ENCODE measurements at places on chromosomes 7 and 10.

GRCh38 chr10:60566096-60566495, 176.4 kb upstream of the ANK3 start:
- no peak for DNase-seq

DNA sequence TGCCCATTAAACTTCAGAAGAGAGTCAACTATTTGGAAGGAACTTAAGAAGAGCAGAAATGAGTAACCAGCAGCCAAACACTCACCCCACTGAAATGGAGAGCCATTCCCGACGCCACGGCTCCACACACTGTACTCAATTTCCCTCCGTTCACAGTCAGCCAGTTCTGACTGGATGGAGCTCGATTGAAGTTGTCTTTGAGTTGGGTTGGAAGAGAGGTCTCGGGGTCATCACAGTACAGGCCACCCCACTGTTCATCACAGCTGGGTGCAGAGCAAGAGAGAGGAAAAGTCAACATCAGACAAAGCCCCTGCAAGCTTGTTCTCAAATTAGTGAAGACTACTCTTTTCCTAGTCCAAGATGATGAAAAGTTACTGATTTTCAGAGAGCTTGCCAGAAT, 75.9 kb upstream of the SLC26A5 start:
- DNase-seq, result no peak

DNA sequence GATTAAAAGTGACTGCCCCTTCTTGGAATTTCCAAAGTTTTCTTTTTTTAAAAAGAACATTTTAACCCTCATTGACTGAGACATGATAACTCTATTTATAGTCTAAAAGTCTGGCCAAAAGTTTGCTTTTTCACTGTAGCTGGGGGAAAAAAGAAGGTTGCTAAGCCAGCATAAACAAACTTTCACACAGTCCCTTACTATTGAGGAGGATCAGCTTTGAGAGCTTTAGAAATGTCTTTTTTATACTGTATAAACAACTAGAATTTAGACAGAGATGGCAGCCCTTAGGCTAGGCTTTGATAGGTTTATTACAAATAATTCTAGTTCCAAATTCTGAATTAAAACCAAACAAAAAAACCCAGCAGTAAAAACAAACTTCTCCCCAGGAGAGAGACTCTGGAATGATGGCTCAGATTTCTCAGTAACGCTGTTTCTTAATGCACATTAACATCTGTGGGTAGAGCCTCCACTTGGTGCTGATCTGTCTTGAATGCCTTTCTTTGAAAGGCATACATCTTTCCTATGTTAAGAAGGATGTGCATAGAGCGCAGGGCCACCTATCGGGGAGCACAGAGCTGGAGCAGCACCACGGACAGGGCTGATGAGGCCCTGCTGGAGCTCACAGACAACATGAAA, 100.9 kb upstream of the PDLIM1 start:
- no peak for DNase-seq

- DNase-seq, result no peak
These were observed 55.2 kb downstream of the DOCK4 start for GRCh38 chr7:112150823-112151641.

GRCh38 chr10:59087486-59087885, 89.0 kb upstream of the PHYHIPL start:
- DNase-seq, result no peak

DNA sequence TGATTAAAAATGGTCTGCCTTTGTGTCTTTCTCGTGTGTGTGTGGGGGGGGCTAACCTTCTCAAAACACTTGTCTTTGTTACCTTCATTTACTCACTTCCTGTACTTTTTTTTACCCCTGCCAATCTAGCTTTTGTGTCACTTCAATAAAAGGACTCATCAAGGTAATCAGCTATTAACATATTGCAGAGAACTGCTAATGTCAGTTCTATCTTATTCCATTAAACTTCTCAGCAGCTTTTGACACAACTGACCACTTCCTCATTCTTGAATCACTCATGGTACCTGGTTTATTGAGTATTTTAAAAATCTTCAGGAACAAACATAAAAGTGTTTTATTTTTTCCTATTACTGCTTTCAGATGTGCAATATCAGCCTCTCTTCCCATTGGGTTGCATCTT, 59.8 kb downstream of the SLC25A40 start:
- no peak for DNase-seq

- DNase-seq, result no peak
These were observed 59.8 kb downstream of the ENTPD1 start for GRCh38 chr10:95815701-95816240.

DNA sequence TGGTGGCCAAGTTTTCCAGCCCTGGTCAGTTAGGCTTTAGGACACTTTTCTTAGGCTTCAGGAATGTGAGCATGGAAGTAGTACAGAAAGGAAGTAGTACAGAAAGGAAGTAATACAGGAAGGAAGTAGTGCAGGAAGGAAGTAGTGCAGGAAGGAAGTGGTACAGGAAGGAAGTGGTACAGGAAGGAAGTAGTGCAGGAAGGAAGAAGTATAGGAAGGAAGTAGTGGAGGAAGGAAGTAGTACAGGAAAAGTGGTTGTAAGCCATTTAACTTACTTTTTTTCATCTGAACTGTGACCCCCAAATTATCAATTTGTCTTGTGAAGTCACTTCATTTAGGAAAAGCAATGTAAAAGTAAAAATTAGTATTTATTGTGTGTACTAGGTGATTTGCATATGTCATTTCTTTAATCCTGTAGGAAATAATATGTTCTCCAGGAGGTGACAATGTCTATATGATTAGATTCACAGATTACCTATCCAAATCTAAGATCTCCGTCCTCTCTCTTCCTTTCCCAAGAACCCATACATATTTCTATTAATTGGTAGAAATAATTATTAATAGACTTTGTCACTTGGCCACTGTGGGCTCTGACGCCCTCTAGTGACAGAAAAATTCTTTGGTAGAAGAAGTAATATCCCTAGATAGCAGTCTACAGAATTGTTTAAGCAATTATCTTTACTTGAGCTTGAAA, 3.9 kb upstream of the FAS start:
- DNase-seq, result no peak

DNA sequence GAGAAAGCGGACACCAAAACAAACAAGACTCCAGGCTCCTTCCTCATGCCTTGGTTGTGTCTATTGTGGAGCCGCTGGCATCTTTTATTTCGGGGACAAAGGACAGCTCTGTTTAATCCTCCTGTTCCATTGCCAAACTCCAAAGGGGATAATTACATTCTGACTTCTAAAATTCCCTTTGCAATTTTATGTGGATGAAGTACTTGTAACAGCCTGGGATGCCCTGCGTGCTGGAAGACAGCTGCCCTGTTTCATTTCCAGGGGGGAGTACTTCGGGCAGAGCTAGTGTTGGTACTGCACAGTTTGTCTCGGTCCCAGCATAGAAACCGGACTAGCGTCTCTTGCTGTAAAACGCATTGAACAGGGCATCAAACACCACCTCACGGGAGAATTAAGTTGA, 90.9 kb downstream of the BAMBI start:
- no peak for DNase-seq

DNA sequence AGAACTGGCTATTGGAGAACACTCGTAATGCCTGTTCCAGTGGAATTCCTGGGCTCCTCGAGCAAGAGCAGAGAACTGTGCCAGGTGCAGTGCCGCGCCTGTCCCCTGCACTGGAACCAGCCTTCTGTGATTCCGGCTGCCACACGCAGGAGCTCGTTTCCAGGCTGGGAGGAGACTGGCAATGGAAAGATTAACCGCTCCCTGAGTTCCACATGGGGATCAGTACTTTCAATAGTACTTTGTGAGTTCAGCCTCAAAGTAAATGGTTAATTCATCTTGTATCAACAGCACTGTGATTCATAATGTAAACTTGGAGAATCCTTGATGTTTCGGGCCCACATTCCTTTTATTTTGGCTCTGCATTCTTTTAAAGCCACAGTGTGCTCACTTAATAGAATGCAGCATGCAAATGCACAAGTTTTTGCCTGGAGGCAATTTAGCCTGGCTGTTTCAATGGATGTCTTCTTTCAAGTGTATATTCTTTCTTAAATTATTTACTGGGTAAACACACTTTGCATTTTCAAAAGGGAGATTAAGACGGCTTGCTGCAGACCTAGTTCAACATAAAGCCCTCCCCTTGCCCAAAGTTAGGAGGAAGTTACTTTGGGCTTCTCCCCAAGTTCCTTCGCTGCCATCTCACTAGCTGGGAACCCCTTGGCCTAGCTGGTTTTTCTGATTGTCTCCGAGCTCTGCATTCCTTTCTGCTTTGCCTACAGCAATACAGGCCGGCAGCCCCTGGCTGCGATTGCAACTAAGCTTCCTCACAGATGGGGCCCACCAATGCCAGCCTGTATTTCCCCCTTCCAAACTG, 138.1 kb upstream of the TCF7L2 start:
- peak; percentile 91 for DNase-seq

DNA sequence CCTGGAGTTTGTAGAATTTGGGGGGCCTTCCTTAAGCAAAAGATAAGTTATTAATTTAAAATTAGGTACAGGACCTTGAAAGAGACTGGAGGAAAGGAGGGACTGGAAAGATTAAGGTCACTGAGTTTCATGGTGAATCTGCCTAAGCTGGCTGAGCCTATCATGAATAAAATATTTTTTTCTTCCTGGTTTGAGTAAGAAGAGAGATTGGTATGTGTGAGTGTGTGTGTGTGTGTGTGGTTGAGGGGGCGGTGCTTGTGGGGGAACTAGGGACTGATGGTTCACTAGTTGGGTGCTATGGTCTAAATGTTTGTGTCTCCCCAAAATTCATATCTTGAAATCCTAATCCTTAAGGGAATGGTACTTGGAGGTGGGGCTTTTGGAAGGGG, 142.5 kb upstream of the PRKCQ start:
- DNase-seq, result peak; percentile 27

- no peak for DNase-seq
These were observed 2.4 kb upstream of the CCDC6 start for GRCh38 chr10:59908808-59909143.

GRCh38 chr10:81040940-81041339, 503.2 kb downstream of the SH2D4B start:
- DNase-seq, result no peak

GRCh38 chr7:47970761-47971160, 8.7 kb downstream of the HUS1 start:
- DNase-seq, result peak; percentile 8

DNA sequence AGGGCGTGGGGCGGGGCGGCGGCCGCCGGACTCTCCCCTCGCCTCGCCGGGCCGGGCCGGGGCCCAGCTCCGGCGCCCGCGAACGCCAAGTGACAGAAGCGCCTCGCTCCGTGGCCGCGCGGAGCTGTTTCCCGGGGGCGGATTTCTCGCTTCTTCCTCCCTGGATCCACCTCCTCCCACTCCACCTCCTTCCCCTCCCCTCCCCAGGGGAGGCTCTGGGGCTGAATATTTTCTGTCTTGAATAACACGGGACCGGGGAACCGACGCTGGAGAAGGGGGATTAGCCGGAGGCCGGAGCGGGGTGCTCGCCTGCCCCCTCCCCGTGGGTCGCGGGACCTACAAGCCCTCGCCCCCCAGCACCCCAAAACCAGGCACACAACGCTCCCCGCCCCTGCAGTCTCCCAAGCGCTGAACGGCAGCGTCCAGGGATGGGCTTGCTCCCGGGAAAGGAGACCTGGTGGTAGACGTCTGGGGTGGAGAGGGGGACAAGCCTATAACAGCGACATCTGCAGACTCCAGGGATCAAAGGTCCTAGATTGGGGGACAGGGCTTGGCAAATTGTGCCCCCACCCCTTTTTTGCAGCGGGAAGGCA, at the start of gene ARHGAP21:
ARHGAP21 (minus strand) TSS at position 100 of the 593 bp plus-strand sequence. CDS start 1,988 bp downstream, outside the sequence.
- DNase-seq, result peak; percentile 65

GRCh38 chr7:1758859-1759521, 88.9 kb downstream of the ELFN1 start:
- no peak for DNase-seq

- DNase-seq, result no peak
These were observed 1.2 kb downstream of the CYREN start for GRCh38 chr7:135169141-135169963.

- no peak for DNase-seq
These were observed 16.5 kb downstream of the TRIL start for GRCh38 chr7:28941633-28942032.

- DNase-seq, result no peak
These were observed at the start of gene CELF2 for GRCh38 chr10:11017570-11018431. Gene CELF2 (plus strand): TSS chr10:11017872. CDS start chr10:11018090, 218 bp downstream.

- DNase-seq, result no peak
These were observed 26.9 kb downstream of the CCDC3 start for GRCh38 chr10:12974491-12975199.

DNA sequence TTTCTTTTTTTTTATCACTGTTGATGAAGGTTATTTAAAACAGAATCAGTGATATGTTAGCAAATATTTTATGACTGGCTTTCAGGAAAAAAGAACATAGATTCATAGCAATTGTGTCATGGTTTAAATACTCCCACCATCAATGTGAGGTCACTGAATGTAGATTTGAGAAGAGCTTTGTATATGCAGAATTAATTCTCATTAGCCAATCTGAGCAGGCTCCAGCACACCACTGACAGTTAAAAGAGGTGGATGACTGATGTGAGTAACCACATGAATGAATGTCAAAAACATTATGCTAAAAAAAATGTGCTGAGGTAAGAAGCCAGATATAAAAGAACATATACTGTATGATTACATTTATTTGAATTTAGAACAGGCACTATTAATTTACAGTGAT, 174.8 kb upstream of the KAT6B start:
- DNase-seq, result no peak

- DNase-seq, result no peak
These were observed 17.9 kb downstream of the SMNDC1 start for GRCh38 chr10:110286841-110287240.

- DNase-seq, result no peak
These were observed 22.9 kb upstream of the MTPAP start for GRCh38 chr10:30371954-30372353.

- DNase-seq, result no peak
These were observed 1319.1 kb downstream of the REEP3 start for GRCh38 chr10:64840341-64840740.

DNA sequence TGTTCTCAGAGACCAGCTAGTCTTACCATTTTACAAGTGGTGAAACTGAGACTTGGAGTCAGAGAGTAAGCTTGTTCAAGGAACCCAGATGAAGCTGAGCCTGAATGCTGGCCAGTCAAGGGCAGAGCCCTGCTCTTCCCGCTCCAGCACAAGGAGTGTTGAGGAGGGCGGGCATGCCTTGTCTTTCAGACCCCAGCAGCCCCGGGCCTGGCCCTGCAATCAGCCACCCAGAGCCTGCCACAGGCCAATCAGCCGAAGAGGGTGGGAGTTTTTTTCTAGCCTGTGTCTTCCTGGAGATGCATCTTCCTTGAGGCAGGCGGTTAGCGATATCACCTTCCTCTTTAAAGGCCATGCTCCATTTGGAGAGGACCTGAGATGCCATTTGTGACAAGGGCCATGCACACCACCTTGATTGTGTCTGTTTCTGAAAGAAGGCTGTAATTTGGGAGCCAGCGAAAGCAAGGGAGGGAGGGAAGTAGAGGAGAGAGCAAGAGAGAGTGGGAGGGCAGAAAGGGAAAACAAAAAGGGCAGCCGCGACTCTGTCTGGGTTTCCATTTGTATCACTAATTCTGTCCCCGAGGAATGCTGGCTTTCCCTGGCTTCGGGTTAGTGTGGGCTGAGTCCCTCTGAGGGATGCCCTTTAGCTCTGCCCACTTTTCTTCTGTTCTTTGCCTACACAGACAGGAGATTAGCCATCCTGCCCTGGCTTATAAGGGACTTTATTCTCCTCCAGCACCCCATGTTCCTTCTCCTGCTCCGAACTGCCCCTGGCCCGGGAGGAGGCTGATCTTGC, 8.0 kb downstream of the CDH23 start:
- DNase-seq, result no peak

Measured in fibroblast of skin of left quadriceps (primary cell).